IPS DF 6.9 (cell line): ENCODE measurements at places on chromosomes 12 and 14.

- DNase-seq: no peak
Observed at GRCh38 chr14:59032826-59033225, 155.6 kb upstream of the DAAM1 start.

- no peak for DNase-seq
Observed at GRCh38 chr12:54565986-54566544, 16.7 kb downstream of the PDE1B start.

DNA sequence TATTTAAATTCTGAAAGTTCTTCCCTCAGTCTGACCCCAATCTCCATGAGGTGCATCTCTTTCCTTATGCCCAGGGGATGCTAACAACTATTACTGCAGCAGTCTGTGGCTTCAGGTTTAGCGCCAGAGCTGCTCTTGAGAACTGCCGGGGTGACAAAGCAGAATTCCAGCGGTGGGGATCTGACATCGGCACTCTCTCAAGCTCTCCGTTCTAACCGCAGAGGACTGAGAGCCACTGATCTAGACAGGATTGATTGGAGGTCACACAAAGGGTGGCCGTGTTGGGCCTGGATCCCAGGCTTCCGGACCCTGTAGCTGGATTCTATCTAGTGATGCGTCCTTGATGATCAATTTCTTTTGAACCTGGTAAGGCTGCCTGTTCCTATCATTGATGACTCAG, 155.6 kb upstream of the TMEM132C start:
- no peak for DNase-seq

DNA sequence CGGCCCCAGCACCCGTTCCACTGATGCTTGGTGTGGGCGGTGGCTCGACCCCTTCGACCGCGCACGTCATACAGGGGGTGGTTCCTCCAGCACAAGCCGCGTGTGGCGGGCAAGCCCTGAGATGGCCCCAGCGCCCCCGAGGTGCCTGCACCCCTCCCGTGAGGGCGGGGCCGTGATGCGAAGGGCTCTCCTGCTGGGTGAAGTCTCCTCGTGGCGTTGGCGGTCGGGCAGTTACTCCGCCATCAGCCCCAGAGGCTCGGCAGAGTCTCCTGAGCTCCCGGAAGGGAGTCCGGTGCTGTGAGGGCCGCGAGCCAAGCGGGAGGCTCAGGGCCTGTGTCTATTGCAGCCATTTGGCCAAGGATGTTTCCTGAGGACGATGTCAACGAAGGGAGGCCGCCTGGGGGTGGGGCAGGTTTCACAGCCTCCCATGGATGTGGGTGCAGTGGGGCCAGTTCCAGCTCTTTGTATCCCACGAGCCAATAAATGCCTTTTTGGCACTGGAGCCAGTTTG, 78.1 kb upstream of the GALNT9 start:
- no peak for DNase-seq

DNA sequence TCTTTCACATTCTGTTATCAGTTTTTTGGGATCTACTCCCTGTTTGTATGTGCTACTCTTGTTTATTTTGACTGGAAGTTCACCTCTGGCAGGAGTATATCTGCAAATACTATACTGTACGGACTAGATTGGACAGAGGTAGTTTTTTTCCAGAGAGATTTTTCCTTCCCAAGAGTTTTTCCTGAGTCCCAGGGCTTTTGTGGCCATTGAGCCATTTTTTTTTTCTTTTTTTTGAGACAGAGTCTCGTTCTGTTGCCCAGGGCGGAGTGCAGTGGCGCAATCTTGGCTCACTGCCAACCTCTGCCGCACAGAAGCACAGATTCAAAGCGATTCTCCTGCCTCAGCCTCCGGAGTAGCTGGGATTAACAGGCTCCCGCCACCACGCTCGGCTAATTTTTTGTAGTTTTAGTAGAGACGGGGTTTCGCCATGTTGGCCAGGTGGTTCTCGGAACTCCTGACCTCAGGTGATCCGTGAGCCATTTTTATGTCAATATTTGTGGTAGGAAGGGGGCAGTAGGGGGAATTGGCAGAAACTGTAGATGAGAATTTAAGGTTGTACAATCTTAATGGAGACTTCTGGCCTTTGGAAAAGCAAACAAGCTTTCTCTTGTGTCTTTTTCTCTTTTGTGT, 19.4 kb downstream of the KTN1 start:
- DNase-seq: no peak

DNA sequence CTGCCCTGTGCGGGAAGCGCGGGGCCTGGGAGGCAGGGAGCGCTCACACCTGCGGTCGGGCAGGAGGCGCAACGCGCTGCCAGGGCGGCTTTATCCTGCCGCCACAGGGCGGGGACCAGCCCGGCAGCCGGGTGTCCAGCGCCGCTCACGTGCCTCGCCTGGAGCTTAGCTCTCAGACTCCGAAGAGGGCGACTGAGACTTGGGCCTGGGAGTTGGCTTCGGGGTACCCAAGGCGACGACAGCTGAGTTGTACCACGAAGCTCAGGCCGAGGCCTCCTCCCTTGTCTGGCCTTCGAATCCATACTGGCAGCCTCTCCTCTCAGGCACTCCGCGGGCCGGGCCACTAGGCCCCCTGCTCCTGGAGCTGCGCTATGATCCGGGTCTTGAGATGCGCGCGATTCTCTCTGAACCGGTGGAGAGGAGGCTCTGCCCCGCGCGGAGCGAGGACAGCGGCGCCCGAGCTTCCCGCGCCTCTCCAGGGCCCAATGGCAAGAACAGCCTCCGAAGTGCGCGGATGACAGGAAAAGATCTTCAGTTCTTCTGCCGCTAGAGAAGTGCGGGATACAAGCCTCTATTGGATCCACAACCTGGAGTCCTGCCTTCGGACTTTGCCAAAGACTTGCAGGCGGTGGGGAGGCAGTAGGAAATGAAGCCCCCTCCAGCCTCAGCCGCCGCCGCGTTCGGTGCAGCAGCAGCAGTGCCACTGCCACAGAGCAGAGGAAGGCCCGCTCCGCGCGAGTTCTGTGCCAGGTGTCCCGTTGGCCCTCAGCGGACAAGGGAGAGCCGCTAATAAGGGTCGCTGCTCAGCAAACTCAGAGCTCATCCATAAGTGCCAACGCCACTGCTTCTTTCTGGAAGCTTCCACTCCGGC, 6.8 kb downstream of the SIX1 start:
- no peak for DNase-seq

- DNase-seq: no peak
Observed at GRCh38 chr12:57893431-57894353, 47.2 kb upstream of the CTDSP2 start.

GRCh38 chr14:52918486-52918885, 32.4 kb downstream of the FERMT2 start:
- no peak for DNase-seq

DNA sequence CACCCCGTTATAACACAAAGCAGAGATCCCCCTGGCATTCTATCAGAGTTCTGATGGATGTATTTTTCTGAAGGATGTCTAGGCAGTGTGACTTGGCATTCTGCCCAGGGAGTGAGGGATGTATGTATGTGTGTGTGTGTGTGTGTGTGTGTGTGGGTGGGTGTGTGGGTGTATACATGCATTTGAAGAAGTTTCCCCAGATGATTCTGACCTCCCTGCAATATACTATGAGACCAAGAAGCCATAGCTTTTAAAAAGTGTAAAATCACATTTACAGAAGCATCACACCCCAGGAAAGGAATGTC, 59.7 kb upstream of the NAP1L1 start:
- DNase-seq: no peak

DNA sequence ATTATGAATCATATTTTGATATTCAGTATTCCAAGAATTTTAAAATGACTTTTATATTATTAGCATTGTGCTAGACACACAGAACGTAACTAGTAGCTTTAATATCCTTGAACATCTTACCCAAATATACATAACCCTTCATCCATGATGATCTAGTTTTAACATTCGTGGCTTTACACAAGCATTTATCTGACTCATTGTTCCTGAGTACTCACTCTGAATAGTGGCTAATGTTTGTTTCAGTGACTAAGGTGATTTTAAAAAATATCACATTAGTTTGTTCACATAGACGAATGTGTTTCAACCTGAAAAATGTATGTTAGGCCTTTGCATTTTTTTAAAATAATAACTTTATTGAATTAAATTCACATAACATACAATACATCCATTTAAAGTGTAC, 80.0 kb upstream of the PTPRQ start:
- DNase-seq: no peak

DNA sequence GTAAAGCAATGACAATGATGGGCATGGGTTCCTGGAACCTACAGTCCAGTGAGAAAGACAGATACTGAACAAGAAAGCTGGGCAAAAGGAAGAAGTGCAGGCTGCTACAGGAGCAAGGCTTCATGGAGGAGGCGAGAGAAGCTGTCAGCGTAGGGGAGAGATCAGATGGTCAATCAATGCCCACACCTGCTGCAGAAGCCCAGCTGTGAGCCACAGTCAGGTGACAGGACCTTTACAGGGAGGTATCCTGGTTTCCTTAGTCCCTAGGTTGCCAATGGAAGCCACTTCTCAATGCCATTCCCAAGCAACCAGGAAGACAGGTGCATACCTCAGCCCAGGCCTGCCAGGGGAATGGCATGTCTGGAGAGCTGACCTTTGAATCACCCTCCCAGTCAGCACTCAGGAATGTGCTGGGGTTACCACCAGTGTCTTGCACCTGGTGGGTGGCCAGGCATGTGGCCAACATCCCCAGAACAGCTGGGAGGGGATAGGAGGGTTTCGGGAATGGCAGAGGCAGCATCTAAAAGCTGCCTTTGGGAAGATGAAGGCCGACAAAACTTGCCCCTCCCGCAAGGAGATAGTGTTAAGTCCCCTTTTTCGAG, 170.3 kb downstream of the TTC7B start:
- no peak for DNase-seq

- DNase-seq: no peak
Observed at GRCh38 chr12:54750-55535, 11.6 kb upstream of the IQSEC3 start.

- DNase-seq: no peak
Observed at GRCh38 chr12:124277394-124278241, 17.3 kb upstream of the RFLNA start.

DNA sequence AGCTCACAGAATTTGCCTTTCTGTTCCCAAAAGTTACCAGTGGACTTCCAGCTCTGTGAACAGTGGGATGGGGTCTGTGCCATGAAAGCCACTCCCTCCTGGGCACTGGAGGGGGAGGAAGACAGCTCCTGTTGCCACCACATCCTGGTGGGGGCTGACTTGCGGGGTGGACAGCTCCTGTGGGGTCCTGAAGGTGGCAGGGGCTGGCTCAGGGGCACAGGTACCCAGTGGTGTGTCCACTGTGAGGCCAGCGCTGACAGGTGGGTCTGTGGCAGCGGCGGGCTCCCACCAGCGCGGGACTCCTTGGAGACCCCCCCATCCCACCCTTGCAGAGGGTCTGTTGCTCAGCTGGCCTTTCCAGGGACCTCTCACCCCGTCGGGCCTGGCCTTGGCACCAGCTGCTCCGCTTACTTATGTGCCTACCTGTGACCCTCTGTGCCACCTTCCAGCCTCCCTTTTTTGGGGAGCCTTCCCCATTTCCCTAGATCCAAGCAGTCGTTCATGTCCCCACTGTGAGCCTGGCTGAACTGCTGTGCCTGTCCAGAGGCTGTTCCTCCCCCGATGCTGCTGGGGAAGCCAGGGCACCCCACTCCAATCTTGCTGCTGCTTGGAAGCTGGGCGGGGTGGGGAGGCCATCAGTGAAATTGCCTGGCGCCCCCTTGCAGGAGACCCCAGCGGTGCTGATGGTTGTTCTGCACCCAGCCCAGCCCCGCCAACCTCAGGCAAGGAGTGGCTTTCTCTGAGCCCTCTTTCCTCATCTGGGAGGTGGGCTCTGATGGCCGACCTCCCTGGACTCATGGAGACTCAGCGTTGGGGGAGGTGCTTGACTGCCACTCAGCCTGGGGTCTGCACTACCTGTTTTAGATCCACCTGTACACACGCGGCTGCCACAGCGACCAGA, 2.2 kb downstream of the TEDC1 start:
- no peak for DNase-seq

DNA sequence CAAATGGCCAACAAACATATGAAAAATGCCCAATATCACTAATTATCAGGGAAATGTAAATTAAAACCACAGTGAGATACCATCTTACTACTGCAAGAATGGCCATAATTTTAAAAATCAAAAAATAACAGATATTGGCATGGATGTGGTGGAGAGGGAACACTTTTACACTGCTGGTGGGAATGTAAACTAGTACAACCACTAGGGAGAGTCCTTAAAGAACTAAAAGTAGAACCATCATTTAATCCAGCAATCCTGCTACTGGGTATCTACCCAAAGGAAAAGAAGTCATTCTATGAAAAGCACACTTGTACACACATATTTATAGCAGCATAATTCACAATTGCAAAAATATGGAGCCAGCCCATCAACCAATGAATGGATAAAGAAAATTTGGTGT, 459.7 kb downstream of the GXYLT1 start:
- DNase-seq: no peak

DNA sequence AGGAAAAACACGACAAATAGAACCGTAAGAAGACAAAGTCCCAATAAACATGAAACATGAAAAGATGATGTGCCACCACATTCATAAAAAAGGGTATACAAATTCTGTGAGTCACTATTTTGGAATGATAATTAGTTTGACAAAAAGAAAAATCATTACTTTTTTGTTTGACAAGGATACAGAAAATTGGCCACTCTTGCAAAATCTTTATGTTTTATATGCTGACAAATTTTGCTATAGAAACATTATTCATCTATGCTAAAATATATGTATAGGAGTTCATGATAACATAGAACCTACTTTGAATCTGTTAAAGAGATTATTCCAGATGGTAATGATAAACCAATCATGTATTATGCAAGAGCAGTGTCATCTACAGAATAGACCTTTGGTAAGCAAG, 1201.0 kb downstream of the FSCB start:
- DNase-seq: no peak

DNA sequence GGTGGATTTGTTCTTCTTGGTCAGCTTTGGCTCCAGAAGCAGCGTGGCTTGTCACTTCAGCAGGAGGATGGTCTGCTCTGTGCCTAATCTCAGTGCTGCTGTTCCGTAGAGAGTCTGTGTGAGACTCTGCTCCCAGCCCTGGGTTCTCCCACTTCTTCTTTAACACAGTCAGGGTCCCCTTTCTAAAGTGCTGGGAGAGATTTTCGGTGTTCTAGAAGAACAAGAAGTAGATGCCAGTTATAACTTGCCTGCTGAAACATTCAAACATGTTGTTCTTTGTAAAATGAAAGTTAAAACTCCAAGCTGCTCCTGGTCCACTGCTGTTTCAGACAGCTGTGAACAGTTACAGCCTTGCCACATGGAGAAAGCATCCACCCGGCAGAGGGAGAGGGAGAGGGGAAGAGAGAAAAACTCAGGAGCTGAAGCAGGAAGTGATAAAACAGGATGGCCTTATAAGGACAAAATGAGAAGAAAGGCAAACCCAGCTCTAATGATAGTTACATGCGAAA, 55.2 kb upstream of the CERS5 start:
- DNase-seq: peak; percentile 47

GRCh38 chr14:91338379-91338778, 79.2 kb downstream of the CCDC88C start:
- DNase-seq: no peak

GRCh38 chr14:35409595-35409994, 5.0 kb upstream of the NFKBIA start:
- no peak for DNase-seq

DNA sequence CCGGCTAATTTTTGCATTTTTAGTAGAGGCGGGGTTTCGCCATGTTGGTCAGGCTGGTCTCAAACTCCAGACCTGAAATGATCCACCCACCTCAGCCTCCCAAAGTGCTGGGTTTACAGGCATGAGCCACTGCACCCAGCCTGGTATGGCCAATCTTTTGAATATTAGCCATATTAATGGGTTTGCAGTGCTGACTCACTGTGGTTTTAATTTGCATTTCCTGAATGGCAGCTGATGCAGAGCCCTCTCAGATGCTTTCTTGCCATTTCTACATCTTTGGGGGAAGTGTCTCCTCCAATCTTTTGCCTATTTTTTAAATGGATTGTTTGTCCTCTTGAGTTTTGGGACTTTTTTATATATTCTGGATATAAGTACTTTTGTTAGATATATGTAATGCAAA, 55.5 kb upstream of the NPAS3 start:
- DNase-seq: no peak
